ENCODE measurements at places on chromosomes 5 and 9.

- DNase-seq: no peak
Measured at GRCh38 chr5:90071066-90071465, 338.5 kb downstream of the CETN3 start.

DNA sequence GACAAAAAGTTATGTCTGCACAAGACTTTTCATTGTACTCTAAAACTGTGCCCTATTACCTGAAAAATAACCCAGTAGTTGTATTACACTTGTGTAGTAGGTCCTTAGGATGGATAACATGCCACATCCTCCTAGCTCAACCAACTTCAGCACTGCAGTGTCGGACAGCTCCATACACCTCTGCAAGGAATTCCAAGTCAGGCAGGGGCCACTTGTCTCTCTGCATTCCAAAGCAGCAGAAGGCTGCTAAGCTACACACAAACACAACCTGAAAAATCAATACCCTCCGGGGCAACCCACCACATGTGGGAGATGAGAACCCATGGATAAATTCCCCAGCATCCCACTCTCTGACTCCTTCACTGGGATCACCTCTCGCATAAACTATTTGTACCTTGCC lies 50.2 kb downstream of the MED10 start:
- no peak for DNase-seq

GRCh38 chr9:33140401-33141360 lies 26.5 kb downstream of the B4GALT1 start:
- DNase-seq: no peak

DNA sequence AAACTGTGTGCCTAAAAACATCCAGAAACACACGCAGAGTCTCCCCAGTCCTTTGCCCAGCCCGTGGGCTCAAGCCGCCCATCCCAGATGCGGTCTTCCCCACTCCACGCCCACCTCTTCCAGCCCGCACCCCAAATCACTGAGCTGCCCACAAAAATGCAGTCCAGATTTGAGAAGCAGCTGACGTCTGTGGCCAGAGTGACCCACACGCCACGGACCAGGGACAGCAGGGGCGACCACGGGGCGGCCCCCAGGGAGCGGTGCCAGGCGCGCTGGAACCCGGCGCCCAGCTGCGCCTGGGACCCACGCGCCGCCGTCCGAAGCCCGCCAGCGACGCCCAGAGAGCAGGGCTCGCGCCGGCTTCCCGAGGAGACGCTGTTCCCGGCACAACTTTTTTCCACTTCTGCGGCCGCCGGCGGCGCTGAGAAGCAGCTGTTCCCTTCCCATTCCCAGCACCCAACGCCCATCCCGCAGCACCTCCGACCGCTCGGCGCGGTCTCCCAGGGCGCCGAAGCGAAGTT lies 674 bp downstream of the LHFPL2 start:
- peak; percentile 40 for DNase-seq

DNA sequence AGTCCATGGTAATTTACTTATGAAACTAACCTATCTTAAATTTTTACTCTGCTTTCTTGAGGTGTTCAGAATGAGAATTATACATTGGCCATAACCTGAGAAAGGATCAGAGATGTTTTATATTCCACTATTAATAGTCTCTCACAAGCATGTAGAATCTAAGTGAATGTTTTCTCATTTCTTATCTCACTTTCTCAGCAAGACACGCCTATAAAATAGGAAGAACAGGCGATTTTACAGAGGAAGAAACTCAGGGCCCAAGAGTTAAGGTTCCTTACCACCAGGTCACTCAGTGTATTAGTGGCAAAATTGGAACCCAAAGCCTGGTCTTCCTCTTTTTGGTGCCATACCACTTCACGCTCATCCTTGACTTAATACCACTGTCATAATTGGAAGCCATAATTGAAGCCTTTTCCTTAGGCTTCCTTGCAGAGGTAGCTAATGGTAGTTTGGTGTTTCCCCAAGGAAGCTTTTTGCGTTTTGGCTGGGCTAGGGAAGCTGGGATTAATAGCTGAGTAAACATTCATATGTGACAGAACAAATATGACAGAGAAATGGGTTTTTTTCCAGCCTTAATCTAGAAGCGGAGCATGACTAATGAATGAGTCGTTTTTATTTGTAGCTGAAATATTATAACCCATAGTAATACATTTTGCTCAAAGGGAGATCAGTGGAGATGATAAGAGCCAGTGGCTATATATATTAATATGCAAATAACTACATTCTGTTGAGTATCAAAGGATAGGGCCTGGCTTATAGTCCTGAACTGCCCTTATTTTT lies 16.9 kb downstream of the HMGXB3 start:
- DNase-seq: no peak

DNA sequence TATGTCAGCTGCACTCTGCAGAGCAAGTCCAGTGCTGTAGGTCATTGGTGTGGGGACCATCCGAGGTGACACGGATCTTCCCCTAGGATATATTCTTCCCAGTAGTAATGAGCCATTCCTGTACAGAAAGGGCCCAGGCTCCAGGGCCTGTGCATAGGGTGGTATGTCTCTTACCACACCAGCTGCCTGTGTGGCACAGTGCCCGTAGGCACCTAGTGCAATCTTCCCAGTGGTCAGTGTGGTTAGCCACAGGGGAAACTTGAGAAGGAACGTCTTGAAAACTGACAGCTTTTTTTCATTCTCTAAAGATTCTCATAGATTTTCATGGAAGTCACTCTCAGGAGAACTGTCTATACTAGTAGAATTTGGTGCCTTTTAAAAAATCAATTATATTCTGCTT lies 39.8 kb downstream of the CYSTM1 start:
- no peak for DNase-seq

DNA sequence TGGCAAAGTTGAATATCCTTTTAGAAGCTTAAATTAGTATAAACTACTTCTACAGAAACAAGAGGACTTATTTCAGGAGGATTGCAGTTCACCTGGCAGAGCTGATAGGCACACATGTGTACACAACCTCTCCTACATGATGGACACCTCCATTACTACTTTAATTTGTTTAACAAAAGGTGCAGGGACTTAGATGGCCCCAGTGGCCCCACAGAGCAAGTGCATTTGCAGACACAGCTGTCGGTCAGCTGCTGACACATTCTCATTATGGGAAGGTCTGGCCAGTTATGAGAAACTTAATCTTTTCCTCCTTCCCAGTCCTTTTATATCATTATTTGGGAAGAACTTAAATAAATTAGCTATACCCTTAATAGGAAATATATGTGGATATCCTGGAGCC lies 28.3 kb downstream of the TDRD7 start:
- DNase-seq: no peak

- DNase-seq: no peak
Measured at GRCh38 chr5:35302544-35302943, 72.3 kb upstream of the PRLR start.

DNA sequence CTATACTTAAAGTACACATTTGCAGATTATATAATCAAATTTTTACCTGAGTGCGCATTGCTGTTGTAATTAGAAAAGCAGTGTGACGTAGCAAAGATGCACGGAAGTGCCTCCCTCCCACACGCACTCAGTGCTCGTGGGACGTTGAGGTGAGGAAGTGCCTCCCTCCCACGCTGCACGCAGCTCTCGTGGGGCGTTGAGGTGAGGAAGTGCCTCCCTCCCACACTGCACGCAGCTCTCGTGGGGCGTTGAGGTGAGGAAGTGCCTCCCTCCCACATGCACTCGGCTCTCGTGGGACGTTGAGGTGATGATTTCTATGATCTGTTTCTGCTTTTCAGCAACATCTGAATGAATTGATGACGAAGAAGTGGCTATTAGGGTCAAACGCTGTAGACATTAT lies 21.0 kb downstream of the EXOC3 start:
- DNase-seq: no peak

- DNase-seq: peak; percentile 84
Measured at GRCh38 chr9:127351182-127352166, 45.5 kb upstream of the SLC2A8 start.

DNA sequence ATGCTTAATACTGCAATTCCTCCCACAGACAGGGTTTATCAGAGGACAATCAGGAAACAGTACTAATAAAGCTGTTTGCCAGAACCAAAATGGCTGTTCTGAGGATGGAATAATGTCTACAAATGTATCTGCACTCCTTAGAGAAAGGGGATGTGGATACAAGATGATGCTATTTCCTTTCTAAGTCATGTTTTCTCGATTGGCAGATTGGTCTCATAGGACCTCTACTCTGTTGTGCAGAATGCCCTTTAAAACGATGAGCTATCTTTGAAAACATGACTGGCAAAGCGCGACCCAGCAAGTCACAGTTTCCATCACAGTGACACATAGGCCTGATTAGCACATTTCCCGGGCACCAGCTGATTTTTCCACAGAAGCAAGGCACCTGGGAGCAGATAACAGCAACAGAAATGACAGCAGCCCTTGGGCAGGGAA lies 54.0 kb downstream of the AOPEP start:
- no peak for DNase-seq

DNA sequence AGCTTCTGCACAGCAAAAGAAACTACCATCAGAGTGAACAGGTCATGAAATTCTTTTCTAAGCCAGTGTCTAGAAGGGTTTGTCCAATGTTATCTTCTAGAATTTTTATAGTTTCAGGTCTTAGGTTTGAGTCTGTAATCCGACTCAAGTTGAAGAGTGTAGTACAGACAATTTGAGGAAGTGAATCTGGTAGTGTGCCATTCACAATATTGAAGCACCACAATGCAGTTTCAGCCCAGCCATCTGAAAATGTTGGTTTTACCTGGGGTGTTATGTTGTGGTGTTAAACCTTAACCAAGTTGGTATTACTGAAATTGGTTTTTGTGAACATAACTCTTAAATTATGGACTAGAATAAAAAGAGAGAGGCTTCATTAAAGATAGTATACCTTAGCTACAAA lies 77.2 kb downstream of the ADAMTS16 start:
- DNase-seq: no peak

DNA sequence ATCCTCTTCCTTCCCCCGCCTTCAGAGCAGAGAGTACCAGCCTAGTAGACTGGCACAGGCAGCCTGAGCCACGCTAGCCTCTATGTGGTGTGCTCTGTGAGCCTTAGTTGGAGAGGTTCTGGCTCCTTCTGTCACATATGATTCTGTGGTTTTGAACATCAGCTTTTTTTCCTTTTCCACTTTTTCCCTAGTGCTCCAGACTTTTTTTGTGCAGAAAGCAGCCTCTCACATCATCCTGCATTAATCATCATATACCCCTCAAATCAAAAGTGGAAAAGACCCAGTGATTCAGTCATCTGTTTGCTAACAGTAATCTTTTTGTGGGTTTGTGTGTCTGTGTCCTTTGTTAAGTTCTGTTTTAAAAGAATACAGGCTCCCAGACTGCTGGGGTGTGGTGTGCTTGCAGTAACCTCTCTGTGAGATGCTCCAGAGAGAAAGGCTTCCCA lies 663.9 kb upstream of the RGMB start:
- no peak for DNase-seq

- DNase-seq: peak; percentile 95
Measured at GRCh38 chr9:78031893-78032729, 500 bp upstream of the GNAQ start.

DNA sequence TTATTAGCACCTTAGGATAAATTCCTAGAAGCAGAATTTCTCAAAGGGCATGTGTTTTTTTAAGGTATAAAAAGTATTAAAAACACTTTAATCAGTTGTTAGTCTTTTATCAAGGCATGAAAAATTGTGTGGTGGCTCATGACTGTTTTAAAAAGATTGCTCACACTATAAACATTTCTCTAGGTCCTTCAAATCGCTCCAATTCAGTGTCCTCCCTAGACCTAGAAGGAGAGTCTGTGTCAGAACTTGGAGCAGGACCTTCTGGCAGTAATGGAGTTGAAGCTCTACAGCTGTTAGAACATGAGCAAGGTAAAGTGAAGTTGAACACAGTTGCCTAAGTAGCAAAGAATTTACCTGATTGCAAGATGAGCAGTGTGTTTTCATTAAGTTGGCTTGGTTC lies 62.0 kb downstream of the GAPVD1 start:
- DNase-seq: no peak

DNA sequence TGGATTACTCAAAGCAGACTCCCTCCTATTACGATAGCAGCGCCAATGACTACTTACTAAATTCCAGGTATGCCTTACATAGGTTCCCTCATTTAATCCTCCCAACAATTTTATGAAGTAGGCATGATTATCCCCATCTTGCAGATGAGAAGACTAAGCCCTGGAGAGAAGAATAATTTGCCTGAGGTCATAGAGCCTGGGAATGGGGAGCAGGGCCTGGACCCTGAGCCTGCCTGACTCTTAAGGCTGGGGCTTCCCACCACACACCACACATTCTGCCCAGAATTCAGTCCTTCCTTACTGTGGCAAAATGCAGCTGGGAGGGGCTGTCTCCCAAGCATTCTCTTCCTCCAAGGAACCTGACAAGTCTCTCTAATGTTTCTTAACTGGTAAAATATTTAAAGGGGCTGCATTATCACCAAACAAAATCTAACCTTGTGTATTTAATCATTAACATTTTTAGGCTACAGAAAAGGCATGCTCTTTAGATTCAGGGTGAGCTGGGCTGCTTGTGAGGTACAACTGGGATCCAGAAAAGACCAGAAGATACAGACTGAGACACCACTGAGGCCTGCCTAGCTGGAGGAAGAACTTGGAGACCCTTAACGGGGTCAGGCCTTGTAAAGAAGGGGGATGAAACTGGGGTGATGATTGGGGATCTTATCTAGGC lies 26.1 kb downstream of the LHFPL2 start:
- DNase-seq: no peak

- DNase-seq: no peak
Measured at GRCh38 chr5:109654455-109654854, 35.3 kb upstream of the MAN2A1 start.

GRCh38 chr9:120191141-120191540 lies 388.8 kb downstream of the CDK5RAP2 start:
- no peak for DNase-seq

GRCh38 chr9:134783699-134784039 lies 96.9 kb upstream of the FCN2 start:
- no peak for DNase-seq

DNA sequence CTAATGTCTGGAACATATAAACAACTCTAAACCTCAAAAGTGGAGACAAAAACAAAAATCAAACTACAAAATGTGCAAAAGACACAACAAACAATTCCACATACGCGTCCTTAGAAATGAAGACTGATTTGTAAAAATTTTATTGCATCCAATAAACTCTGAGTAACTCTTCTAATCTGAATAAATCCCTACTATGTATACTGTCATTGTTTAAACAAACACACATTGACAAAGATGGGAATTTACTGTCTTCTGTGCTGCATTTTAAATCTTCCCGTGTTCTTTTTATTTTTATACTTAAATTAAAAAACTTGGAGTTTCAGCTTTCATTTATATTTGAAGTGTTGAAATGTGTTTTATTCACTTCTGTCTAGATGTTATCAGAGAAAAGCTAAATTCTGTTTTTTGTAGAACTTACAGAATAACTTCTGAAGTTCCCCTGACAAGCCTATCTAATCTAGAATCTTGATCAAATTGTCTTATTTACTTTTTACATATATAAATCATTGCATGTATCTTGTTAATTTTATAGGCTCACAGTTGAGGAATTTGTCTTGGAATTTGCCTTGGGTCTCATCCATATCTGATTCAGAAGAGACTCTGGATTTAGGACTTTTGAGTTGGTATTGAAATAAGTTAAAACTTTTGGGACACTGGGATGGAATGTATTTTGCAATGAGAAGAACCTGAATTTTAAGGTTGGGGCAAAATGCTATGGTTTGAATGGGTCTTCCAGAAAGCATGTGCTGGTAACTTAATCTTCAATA lies 2064.4 kb upstream of the C9orf72 start:
- no peak for DNase-seq

- no peak for DNase-seq
Measured at GRCh38 chr5:136729901-136730355, 364.6 kb upstream of the TRPC7 start.

Data from NCI-H2171 treated with DMSO at 0.1 percent for 48 hours (cell line).